NCI-H1105 treated with DMSO at 0.1 percent for 48 hours (cell line): ENCODE measurements at places on chromosomes 12 and 14.

DNA sequence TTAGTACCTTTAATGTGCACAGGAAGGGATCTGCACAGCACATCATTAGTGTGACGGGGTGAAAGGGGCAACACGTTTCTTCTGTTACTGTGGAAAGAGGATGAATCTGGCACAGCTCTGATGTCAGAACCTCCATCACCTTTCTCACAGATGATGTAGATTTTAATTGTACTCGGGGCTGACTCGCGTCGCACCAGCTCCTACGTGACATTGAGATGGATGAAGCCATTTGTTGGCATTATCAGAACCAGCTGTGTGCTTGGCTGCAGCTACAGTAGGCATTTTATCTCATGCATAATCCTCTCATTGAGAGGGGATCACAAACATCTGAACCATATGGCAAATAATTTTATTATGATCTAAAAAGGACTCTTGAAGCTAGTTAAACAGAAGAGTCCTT, 173.6 kb downstream of the PDZRN4 start:
- peak; percentile 71 for DNase-seq

DNA sequence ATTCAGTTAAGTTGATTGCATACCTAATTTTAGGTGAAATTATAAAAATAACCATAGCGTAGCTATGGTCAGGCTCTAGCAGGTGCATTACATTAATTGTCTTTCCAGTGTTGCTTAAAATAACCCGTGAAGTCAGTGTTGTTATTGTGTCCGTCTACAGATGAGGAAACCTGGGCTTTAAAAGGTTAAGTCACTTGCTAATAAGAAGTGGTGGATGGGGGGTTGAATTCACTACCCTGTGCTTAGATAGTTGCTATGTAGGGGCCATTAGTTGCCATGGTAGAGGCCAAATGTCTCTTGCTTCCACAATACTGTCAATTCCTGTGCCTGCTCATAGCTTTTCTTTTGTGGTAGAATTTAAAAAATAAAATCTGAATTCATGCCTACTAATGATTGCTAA, 174.8 kb downstream of the PELI2 start:
- DNase-seq, result no peak

GRCh38 chr12:101655393-101655792, 42.0 kb upstream of the CHPT1 start:
- peak; percentile 17 for DNase-seq

DNA sequence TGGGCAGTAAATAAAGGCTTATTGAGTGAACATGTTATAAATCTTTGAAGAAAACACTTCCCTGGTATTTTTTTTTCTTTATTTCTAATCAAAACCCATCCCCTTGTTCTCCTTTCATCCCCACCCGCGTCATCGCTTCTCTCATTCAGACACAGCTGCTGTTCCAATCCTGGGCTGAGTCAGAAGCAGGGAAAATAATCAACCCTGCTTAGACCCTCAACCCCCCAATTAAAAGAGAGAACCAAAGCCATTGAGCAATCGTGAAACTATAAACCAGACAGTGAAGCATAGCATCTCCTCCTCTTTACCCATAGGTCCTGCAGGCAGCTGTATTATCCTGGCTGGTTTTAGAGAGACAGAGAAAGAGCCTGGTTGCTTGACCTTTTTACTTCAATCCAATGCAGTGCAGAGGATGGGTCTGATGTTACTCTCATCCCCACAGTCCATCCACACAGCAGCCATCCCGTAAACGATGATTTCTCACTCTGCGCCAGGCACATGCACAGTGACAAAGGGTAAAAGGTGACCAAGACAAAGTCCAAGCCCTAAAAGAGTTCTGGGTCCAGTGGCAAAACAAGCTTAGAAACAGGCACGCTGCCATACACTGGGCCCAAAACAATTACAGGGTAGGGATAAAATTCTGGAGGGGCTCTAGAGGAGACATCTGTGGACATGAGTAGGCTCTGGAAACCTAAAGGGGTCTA, 238.3 kb downstream of the GALC start:
- DNase-seq, result no peak

- DNase-seq, result no peak
These were observed 245.5 kb upstream of the DDHD1 start for GRCh38 chr14:53398616-53399015.

- peak; percentile 41 for DNase-seq
These were observed 22.3 kb upstream of the P2RX7 start for GRCh38 chr12:121110211-121110940.

DNA sequence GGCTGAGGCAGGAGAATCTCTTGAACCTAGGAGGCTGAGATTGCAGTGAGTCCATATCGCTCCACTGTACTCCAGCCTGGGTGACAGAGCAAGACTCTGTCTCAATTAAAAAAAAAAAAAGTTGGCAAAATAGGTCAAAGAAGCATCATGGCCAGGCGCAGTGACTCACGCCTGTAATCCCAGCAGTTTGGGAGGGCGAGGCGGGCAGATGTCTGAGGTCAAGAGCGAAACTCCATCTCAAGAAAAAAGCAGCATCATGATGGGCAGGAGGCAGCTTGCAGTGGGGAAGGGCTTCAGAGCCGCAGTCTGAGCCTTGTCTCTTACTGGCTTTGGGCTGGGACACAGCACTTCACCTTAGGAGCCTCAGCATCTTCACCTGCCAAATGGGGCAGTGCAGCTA, 21.4 kb downstream of the TEAD4 start:
- DNase-seq, result no peak
